ENCODE measurements at places on chromosomes 7 and 10.

GRCh38 chr10:35926846-35927245 is 284.8 kb upstream of the FZD8 start:
- DNase-seq = no peak

- no peak for DNase-seq
Observed at GRCh38 chr7:80584778-80585177, 53.7 kb upstream of the CD36 start.

- DNase-seq = no peak
Observed at GRCh38 chr10:42836096-42836495, 53.5 kb downstream of the BMS1 start.

DNA sequence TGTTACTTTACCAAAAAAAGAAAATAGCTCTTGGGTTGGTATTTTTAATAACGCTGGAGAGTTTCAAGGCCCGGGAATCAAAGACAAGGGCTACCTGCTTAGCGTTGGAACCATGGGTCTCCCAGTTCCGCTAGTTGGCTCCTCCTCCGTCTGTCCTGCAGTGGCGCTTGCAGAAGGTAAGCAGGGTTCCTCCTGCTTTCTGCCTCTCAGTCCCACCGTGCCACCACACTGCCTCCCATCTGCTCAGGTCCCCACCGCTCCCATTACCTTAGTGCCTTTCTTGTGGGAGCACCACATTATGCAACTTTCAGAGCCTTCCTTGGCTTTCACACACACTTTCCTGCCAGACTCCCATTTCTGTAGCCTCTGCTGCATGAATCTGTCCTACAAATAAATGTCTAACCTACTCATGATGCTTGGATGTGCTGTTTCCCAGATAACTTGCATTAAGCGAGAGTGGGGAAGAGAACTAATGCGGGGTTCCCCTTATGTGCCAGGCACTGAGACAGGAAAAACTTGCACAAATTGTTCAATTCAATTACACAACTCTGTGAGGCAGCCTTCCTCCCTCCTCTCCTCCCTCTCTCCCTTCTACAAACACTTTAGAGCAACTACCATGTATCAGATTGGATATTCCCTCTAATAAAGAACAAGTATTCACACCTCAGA is 124.5 kb downstream of the AOAH start:
- no peak for DNase-seq

GRCh38 chr7:17732083-17732482 is 208.2 kb downstream of the SNX13 start:
- DNase-seq = no peak

DNA sequence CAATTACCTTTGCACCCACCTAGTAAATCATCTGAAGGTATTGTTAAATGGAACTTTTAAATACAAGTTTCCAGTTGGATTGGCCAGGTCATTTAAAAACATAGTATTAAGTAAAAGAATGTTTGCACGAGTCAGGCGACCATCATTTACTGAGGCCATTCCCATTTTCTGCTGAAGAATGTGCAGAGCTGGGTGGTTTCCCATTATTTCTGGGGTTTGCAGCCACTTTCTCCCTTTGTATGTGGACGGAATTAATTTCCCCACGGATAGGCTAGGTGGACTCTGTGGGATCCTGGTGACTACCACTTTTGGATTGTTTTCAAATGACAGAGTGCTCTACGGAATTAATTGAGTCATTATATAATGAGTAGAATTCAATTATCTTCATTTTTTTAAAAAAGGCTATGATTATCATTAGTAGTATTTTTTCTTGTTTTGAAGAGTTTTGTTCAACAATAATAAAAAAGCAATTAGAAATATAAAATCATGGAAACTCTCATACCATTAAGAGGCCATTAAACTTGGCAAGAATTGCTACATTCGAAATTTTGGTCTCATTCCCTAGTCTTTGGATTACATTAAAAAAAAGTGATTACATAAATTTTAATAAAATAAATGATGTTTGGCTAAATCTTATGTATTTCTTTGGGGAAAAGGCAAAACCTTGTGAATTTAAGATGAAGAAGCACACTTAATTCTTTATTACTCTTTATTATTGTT is 120.4 kb upstream of the FZD8 start:
- DNase-seq = no peak

GRCh38 chr10:22805304-22805703 is 90.9 kb upstream of the PIP4K2A start:
- DNase-seq = no peak

GRCh38 chr10:103507235-103508191 is 14.0 kb downstream of the NEURL1 start:
- DNase-seq = no peak

GRCh38 chr10:3750006-3750816 is 34.8 kb downstream of the KLF6 start:
- no peak for DNase-seq
